Peyer's patch (tissue), 4 donors: ENCODE measurements at places on chromosomes 16 and 17. TPM values are rescaled to one million over a fixed set of nuclear protein-coding genes. Genes with fewer than 3 reads are reported as not detected.
A peak's percentile ranks its signal among the peaks of the same experiment; 100 is the strongest.

HSD11B2 gene
- 523 TPM for total RNA-seq

RRN3 gene
- 20.8 TPM for total RNA-seq

GPS1 gene
- 69.2 TPM for total RNA-seq

C16orf89 gene
- 0.80 TPM for total RNA-seq

TMEM220 gene
- total RNA-seq, result 14.6 TPM

ADAP2 gene
- total RNA-seq, result 16.0 TPM

WNT3 gene
- total RNA-seq, result 6.6 TPM

PSMC3IP gene
- total RNA-seq, result 1.2 TPM

GRCh38 chr17:18993905-18994526 is 10.5 kb downstream of the FAM83G start:
- DNase-seq, result no peak

DNA sequence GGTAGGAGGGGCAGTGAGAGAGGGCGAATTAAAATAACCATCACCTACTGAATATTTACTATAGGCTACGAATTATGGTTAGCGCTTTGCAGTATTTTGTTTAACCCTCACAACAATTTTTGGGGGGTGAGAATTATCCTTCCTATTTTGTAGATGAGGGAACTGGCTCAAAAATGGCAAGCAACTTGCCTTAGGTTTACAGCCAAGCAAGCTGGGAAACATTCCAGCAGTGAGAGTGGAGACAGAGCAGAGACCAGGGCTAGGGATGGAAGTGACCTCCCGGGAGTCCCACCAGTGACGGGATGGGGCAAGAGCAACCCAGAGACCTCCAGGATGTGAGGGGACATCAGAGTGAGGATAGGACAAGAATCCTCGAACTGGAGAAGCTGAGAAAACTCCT is 352 bp upstream of the VMO1 start:
- DNase-seq, result no peak

- no peak for DNase-seq
Measured at GRCh38 chr17:45677770-45678169, 106.3 kb upstream of the CRHR1 start.

DNA sequence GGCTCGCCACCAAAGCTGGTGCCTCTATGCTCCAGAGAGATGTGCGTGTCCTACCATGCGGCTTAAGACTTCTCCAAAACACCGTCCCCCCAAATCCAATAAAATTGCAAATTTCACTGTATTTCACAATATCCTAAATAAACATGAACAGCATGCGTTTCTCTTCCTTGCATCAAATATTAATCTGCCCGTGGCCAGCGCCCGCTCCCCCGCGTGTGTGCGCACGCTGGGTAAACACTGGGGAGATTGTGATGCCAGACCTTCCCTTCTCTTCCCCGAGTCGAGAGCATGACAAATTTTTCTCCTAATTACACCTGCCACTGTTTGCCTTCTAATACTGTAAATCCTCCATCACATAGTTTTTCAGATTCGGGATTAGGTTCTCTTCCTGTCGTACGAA is 148.1 kb downstream of the MRM1 start:
- no peak for DNase-seq

DNA sequence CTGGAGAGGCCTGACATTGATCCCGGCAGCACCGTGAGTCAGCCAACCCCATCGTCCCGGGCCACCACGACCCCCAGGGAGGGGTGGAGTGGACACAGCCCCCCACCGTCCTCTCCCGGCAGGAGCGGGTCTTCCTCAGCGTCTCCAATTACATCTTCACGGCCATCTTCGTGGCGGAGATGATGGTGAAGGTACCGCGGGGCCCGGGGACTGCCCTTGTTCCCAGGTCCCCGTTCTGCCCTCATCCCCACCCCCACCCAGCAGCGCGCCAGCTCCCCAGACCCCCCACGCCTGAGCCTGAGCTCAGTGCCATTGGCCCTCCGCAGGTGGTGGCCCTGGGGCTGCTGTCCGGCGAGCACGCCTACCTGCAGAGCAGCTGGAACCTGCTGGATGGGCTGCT is 14.6 kb downstream of the TPSG1 start:
- DNase-seq, result no peak

DNA sequence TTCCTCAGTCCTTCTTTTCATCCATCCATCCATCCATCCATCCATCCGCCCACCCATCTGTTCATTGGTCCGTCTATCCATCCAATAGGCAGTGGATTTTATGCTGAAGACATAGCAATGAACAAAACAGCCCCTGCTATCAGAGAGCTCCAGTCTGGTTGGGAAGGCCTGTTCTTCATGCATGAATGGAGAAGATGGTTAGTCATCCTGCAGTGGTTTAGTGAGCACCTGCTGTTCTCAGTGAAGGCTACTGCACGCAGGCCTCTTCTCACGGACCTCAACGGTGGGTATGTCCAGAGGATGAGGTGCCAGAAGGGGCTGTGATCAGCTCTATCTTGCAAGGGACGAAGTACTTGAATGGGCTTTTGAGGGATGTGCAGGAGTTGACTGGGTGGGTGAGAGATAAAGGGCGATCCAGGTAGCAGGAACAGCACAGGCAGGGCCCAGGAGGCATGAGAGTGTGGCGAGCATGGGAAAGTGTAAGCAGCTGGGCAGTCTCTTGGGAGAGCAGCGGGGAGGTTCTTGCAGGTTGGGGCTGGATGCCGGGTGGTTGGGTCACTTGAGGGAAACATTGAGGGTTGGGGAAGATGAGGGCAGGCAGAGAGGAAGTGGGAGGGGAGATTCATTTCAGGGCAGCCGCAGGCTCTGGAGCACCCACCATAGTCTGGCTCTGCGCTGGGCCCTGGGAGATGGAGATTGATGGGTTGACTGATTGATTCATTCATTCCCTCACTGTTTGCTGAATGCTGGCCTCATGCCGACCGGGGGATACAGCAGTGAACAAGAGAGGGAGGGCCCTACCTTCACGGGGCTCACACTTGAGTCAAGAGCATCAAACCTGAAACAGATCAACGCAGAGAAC is 115.0 kb upstream of the CIBAR2 start:
- no peak for DNase-seq

- DNase-seq, result peak; percentile 35
Measured at GRCh38 chr16:2250652-2251295, 613 bp downstream of the ECI1 start.

DNA sequence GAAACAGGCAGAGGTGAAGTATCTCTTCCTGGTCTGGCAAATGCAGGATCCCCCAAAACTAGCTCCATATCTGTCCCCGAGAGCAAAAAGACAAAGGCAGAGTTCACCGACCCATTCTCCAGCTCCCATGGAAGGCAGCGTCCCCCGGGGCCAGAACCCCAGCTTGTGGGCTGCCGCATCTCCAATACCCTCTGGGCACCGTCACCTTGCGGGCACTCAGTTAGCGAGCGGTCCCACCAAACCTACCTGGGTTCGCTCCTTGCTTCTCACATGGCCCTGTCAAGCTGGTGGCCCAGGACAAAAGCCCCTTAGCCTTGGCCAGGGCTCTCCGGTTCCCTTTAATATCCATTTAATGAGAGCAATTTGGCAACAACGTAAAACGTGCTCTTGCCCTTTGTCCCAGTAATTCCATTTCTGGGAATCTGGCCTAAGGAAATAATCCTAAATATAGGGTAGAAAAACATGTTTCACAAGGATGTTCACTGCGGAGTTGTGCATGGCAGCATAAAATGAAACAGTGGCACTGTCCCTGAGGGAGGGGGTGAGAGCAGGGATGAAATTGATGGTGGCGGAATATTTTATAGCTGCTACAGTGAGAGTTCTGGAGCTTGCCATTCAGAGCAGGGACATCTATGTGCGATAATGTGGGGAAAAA is 157.1 kb downstream of the CMIP start:
- no peak for DNase-seq

DNA sequence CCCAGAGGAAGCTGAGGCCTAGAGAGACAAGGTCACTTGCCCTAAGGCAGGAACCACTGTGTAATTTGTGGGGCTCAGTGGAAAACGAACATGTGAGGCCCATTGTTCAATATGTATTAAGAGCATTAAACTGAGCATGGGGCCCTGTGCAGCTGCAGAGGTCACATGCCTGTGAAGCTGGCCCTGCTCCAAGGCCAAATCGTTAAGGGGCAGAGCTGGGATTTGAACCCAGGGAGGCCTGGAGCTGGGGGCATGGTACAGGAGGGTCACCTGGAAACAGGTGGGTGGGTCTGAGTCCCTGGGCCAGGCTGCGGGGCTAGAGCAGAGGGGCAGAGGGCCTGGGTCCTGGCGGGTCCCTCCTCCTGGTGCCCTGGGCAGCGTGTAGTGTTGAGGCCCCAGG is 19.7 kb downstream of the C16orf74 start:
- DNase-seq, result no peak

DNA sequence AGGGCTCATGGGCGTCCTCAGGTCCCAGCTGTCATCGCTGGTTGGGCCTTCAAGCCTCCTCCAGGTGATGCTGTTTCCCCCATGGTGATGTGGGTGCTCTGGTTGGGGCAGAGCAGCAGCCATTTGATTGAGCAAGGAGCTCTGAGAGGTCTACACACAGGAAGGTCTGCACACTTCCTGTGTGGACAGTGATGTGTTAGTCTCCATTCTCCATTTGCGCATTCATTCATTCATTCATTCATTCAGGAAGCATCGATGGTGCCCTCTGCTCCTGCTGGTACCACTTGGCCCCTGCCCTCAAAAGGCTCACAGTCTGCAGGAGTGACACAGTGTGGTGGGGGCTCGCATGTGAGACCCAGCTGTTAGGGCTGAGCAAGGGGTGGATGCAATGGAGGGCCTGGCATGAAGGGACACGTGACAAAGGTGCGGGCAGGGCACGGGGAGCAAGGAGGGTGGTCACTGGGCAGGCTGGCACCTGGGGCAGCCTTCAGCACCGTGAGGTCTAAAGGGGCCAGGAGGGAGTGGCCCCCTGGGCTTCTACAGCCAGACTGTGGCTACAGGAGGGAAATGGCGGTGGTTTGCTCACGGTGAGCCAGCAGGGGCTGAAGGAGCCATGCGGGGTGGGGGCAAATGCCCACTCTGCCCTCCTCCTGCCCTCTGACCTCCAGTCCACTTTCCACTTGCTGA is 1.5 kb downstream of the ADGRG3 start:
- no peak for DNase-seq

GRCh38 chr17:42266918-42267766 is 9.0 kb downstream of the STAT5B start:
- DNase-seq, result no peak

DNA sequence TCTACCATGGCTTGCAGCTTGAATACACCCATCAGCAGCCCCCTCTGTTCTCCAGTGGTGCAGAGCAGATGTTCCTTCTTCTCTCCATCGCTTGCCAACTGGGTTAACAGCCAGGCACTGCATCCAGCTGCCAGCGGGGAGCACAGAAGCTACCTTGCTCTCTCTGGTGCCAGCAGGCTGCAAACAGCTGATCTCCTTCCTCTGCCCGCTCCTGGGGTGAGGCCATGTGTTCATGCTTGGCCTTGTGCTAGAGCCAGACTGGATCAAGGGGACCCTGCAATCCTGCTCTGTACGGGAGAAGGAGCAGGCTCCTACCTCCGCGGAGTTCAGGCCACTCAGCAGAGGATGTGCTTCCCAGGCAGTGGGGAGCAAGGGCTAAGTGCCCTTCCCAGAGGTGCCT is 24.1 kb upstream of the ENGASE start:
- no peak for DNase-seq

DNA sequence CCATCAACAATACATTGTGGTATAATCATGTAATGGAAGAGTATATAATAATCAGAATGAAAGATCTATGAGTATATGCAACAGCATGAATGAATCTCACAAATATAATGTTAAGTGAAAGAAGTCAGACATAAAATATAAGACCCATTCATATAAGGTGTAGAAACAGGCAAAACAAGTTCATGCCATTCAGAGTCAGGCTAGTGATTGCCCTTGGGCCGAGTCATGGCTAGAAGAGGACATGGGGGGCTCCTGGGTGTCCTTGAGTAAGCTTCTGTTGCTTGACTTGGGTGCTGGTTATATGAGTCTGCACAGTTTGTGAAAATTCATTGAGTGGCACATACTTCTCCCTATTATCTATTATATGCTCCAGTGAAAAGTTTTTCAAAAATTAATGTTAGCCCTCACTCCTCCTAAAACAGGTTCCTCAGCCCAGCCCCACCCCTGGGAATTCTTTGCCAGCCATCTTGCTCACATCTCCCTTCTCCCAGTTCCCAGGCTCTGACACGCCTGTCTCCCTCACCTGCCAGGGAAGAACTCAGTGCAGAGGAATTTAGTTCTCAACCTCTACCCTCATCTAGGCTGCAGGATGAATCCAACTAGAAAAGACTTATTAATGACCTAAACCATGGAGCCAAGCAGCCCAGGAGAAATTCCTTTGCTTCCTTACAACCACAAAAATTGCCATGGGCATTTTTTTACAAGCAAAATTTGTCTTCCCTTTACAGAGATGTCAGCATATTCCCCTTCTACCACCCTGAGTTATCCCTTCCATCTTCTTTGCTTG is 52.4 kb upstream of the NFAT5 start:
- DNase-seq, result no peak

DNA sequence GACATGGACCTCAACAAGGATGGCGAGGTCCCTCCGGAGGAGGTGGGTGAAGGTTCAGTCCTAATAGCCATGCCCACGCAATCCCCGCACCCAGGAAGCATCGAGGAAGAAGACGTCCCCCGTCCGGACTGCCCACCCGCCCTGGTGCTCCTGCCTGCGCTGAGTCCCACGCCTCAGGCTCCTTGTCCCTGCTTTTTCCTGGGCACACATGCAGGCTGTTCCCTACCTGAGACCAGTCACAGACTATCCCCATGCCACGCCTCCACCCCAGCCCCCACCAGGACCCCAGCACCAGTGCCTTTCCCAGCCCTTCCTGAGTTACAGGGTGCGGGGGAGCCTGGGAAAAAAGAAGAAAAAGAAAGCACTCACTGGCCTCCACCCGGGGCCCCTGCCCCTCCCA is 9.0 kb downstream of the FKBP10 start:
- DNase-seq, result no peak

GRCh38 chr16:81626181-81626674 is 152.9 kb upstream of the PLCG2 start:
- DNase-seq, result no peak

GRCh38 chr16:17343028-17343427 is 127.7 kb downstream of the XYLT1 start:
- no peak for DNase-seq

- DNase-seq, result no peak
Measured at GRCh38 chr16:29876217-29876593, 13.2 kb upstream of the CDIPT start.

DNA sequence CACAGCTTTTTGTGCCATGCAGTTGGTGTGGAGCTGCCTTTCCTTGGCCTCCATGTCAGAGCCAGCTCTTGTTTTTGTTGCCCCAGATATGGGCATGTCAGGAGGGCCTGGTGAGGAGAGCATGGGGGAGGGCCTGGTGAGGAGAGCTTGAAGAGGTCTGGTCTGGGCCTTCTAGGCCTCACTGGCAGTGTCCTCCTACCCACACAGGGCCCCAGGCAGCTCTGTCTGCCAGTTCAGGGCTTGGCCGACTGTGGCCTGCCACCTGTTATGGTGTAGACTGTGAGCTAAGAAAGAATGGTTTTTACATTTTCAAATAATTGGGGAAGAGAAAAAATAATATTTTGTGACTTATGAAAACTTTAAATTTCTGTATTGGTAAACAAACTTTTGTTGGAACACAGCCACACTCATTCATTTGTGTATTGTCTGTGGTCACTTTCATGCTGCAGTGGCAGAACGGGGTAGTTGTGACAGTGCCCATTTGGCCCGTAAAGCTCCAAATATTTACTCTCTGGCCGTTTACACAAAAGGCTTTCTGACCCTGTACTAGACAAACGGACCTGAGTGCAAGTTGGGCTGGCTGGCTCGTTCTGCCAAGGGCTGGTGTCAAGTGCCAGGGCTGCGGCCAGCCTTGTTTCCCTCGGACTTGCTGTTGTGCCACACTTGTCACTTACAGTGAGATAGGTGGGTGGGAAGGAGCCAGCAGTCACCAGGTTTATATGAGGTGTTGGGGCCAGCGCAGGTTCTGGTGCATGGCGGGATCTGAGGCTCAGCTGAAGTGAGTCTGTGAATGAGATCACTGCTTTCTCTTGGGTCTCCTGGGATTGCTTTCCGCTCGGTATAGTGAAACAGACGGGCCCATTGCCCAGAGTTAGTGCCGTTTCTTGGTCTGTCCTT is 18.2 kb downstream of the PGS1 start:
- no peak for DNase-seq
